ENCODE measurements at places on chromosomes 5 and 9.

DNA sequence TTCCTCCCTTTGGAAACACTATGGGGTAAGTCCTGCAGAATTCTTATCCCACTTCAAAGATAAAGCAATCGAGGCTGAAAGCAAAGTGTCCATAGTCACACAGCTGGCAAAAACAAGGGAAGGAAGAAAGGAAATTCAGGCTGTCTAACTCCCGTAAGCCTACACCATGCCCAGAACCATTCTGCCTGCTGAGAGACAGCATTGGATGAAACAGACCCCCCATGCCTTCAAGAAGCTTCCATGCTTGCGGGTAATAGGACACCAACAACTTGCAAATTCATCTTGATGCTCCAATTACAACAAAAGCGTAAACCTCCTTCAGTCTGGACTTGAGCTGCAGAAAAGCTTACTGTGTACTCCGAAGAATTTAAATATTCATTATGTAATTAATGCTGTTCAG is 181.1 kb upstream of the WWC1 start:
- no peak for DNase-seq

DNA sequence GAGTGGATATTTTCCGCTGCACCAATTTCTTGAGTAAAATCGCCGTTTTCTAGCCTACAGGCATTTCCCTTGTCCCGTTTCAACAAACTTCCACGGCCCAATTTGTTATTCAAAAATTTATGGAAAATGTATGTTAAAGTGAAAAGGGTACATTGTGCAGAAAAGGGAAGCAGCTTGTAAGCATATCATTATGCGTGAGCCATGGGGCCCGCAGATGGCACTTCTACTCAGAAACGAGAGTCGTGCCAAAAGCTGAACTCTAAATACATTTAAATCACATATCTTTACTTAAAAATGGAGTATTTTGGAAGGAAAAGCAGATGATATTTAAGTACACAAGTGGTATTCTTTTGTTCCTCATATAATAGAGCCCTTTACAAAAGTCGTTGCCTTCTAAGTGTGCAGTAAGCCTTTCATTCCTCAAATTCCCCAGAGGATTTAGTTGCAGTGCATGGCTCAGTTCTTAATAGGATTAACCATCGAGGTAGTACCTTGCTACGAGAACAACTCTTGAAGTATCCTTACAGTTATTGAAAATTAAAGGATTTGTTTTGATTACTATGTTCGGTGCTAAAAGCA is 1227.2 kb upstream of the WWC1 start:
- no peak for DNase-seq

- DNase-seq, result no peak
Observed at GRCh38 chr5:159873680-159874079, 42.6 kb upstream of the ADRA1B start.

- no peak for DNase-seq
Observed at GRCh38 chr9:92718086-92719001, 46.3 kb downstream of the BICD2 start.

GRCh38 chr5:73743161-73743560 is 117.2 kb downstream of the ARHGEF28 start:
- no peak for DNase-seq

DNA sequence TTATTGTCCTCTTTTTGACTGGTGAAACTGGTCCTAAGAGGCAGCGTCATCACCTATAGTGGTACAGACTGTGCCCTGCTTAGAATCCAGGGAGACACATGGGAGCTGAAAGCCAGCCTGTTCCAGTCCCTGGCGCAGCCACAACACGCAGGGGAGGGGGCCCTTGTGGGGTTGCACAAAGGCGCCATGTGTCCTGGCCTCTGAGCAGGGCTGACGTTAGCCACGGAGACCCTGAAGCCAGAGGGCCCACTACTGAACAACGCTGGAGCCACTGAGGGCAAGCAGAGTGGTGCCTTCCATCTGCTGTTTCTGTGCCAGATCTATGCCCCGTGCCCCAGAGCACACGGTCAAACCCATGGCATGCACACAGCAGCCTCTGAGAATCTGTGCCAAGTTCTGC is 147.3 kb downstream of the ACTL7B start:
- DNase-seq, result no peak

- DNase-seq, result no peak
Observed at GRCh38 chr5:172694541-172694940, 53.5 kb downstream of the NEURL1B start.

DNA sequence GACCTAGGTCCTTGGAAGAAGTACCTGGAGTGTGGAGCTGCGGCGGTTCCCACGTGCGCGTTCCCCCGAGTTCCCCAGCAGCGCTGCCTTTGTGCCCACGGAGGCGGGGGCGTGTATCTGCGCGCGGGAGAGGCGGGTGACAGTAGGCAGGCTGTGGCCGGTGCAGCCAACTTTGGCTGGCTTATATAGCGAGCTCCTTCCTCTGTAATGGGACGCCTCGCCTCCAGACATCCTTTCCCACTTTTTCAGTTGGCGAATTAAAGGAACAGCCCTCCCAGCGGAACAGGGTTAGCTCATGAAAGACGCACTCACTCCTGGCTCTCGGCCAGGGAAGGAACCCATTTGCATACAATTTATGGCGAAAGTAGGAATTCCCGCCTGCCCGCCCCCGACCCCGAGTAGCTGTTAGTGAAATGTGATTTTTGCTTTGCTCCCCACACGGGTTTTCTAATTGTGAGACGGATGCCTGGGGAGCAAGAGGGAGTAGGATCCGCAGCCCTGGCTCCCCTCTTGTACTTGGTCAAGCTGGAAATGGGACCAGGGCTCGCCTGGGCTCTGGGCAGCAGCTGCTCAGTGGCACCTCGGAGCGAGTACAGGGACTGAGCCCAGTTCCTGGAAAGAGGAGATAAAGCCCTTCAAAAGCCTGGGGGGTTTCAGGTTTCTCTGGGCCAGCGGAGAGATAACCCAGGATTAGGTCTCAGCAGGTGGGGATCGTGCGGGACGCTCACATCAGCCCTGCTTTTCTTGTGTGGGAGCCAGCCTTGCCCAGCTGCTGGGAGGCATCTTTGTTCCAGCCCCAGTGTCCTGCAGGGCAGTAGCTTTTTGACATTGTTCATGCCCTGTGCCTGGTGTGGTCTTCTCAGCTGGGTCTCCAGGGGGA is at the start of gene TNC:
Gene TNC (minus strand): TSS at position 159 of the 880 bp plus-strand sequence. CDS start 27,139 bp downstream, outside the sequence.
- DNase-seq, result no peak

GRCh38 chr9:90943341-90943740 is 141.7 kb downstream of the SYK start:
- no peak for DNase-seq

GRCh38 chr5:103472830-103473229 is 89.8 kb downstream of the NUDT12 start:
- no peak for DNase-seq

DNA sequence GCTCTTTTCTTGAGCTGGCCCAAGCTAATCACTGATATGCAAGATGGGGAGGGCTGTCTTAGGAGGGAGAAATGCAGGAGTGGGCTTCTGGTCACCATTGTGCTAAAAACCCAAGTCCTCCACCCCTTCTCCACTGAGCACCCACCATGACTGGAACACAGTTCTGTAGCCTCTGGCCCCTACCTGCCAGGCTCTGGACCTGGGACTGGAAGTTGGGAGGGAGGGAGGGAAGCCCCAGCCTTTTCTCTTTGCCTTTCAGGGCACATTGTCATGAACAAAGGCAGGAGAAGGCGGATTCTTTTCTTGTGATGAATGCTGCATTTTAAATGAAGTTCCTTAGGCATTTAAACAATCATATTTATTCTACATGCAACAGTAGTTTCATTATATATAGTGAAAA is 559.1 kb upstream of the TRPC7 start:
- DNase-seq, result no peak

GRCh38 chr5:55633574-55634208 is 78.4 kb downstream of the SLC38A9 start:
- DNase-seq, result no peak

- no peak for DNase-seq
Observed at GRCh38 chr5:124398460-124398859, 348.0 kb downstream of the ZNF608 start.

- no peak for DNase-seq
Observed at GRCh38 chr5:54658010-54658409, 140.5 kb downstream of the SNX18 start.

DNA sequence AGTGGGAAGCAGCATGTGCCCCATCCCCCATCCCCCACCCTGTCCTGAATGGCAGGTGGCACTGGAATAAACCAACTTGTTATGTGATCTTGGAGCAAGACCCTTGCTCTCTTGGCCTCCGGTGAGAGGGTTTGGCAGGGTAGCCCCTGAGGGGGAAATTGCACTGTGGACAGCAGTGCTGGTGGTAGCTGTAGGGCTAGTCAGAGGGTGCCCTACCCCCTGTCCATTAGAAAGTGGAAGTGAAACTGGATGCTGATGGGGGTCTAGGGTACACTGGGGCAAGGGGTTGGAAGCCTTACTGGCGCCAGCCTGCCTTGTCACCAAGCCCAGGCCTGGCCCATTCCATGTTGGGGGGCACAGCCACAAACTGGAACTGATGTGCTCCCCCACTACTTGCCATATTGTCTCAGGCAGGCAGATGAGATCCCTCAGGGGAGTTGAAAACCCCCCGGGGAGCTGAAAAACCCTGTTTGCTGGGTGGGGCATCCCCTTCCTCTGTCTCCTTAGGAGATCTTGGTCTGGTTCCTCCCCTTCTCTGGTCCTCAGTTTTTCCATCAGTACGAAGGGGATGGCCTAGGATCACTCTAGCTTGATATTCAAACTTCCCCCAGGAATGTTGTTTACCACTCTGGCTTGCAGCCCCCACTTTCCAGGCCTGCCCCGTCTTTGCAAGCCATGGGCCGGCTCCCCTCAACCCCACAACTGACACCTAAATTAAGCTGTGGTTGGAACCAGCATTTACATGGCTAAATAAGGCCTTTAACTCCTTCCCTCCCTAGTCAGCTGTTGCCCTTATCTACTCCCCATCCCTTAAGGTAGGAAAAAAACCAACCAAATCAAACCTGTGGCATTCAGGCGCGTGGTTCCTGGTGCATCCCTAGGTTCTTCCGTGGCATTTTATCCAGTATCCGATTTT is 14.4 kb upstream of the SYNPO start:
- no peak for DNase-seq

GRCh38 chr5:144202726-144203125 is 32.1 kb downstream of the KCTD16 start:
- DNase-seq, result no peak

DNA sequence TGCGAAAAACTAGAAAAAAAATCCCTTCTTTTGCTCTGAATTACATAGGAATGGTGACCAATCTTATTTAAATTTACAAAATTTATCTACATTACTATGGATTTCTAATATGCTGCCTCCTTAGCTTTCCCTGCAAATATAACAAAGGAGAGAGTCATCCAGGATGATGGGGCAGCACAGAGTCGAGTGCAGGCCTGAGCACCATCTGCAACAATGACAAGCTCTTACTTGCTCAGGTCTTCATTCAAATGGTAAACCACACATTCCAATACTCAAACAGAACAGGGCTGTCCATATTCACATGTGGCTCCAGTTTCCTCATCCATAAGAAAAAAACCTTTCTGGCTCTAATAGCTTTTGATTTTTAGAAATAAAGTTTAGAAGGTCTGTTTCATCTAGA is 33.5 kb upstream of the ZNF354B start:
- no peak for DNase-seq

GRCh38 chr9:99826579-99826978 is 4.9 kb downstream of the NR4A3 start:
- DNase-seq, result no peak

DNA sequence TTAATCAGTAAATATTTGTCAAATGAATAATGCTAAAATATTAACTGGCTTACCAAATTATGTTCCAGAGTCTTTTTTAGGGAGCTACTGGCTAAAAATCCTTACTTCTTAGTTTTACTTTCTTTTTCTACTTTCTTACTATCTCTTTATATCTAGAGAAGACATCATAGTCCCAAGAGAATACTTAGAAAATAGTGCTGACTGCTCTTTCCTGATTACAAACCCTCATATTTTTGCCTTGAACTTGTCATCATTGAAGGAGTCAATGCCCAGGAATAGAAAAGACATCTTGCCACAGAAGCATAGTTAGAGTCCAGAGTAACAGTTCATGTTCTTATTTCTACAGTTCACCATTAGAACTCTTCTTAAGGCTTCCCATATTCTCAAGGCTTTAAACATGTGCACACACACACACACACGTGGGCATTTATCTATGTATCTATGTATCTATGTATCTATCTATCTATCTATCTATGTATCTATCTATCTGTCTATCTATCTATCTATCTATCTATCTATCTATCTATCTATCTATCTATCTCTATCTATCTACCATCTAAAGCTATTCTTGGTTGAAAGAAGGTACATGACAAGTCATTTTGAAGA is 654.3 kb downstream of the ANXA1 start:
- DNase-seq, result no peak

GRCh38 chr5:149724884-149725283 is 5.2 kb upstream of the PPARGC1B start:
- DNase-seq, result no peak

- no peak for DNase-seq
Observed at GRCh38 chr9:107874591-107875369, 385.2 kb upstream of the KLF4 start.

DNA sequence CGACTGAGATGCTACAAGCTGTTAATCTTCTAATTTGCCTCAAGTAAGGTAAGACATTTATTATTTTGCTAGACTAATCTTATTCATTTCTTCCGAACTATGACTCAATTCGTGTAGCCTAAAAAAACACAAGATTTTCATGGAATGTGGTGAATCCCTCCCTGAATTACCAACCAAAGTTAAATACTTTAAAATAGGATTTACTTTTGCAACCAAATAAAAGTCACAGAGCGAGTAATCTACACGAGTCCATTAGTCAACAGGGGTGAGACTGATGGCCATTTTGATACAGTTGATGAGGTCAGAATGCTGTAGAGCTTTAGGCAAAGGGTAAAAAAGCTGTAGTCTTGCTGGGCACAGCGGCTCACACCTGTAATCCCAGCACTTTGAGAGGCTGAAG is 13.1 kb upstream of the BNC2 start:
- DNase-seq, result no peak

DNA sequence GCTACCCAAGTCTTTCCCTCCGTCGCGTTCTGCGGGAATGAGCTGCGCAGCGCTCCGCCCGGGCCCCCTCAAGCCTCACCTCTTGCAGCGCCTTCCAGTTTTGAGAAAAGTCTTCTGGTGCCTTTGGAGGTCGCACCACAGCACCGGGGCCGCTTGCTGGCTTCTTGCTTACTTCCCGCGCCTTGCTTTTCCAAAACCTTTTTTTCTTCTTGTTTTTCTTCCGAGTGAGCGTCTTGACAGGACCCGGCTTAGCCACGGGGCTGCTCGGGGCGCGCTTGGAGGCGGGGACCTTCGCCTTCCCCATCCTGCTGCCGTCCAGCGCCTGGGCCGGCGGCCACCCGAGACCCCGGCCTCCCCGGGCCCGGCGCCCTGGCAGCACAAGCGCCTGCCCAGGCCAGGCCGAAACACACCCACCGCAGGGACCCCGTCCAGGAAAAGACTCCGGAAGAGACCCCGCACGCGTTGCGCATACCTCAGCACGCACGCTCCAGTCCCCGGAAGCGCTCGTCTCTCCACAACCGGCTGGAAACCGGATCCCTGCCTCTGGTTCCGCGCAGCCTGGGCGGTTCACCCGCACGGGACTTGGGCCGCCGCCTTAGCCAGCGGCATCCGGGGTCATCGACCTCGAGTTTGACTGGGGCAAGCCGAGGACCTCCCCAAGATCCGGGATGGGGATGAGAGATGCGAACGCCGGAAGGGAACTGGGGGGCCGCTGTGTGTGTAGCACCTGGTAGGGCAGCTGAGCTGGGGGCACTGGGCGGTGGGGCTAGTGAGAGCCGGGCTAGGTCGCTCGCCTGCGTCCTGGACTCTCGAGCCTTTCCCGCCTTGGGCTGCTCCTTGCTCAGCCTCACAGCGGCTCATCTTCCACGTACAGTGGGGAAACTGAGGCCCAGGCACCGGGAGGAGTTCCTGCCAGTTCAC is at the start of gene REXO4:
Gene REXO4 (minus strand): TSS at position 470 of the 921 bp plus-strand sequence. CDS start 166 bp downstream, at position 304.
- DNase-seq, result no peak

GRCh38 chr9:107260437-107261081 is 22.5 kb upstream of the RAD23B start:
- no peak for DNase-seq
